ENCODE measurements at places on chromosomes 6 and 20.
A peak's percentile ranks its signal among the peaks of the same experiment; 100 is the strongest.

DNA sequence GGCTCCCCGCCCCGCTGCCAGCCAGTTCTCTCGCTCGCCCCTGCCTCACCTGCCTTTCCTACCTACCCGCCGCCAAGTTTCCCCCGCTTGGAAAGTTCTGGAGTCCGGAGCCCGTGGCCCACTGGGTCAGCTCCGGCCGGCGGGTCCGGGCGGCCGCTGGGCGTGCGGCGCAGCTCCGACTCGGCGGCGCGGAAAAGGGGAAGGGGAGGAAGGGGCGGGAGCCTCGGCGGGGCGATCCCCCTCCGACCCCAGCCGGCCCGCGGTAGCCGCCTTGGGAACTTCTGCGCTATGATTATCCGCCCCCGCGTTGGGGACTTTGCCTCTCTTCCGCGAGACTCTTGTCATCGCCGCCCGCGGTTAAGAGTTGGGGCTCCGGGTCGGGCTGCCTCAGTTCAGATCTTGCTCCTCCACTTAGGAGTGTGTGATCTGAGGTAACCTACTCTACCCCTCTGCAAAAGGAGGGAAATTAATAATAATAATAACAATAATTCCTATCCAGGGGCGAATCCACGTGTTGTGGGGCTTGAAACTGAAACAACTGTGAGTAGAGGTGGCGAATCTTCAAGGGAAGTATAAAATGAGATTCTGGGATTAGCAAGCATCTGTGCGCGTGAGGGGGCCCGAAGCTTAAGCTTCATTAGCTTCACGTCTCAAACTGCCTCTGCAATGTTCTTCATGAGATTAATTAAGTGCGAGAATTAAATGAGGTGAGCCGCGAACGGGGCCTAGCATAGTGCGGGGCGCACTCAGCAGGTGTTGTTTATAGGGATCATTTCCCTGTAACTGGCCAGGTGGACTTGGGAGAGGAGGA is 30.8 kb downstream of the SF3B5 start:
- DNase-seq, result no peak

DNA sequence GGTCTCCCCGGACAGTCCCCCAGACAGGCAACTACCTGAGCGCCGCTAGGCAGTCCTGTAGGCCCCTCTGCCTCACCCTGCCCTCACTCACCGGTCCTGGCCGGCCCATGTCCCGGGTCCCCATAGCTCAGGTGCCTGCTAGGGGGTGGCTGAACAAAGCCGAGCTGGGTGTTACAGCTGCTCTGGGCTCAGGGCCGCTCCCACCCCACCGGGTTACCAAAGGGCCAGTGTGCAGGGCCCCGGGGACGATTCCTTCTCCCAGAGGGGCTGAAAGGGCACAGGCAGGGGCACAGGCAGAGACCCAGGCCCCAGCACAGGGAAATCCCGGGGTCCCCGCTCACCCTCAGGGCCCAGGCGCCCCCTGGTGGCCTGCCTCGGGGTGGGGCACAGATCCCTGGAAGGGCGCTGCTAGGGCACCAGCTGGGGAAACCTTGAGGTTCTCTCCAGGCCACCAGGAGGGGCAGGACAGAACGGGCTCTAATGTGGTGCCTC is 118.4 kb downstream of the GRM4 start:
- DNase-seq, result no peak

- DNase-seq, result no peak
Measured at GRCh38 chr20:41272339-41272738, 45.2 kb downstream of the ZHX3 start.

DNA sequence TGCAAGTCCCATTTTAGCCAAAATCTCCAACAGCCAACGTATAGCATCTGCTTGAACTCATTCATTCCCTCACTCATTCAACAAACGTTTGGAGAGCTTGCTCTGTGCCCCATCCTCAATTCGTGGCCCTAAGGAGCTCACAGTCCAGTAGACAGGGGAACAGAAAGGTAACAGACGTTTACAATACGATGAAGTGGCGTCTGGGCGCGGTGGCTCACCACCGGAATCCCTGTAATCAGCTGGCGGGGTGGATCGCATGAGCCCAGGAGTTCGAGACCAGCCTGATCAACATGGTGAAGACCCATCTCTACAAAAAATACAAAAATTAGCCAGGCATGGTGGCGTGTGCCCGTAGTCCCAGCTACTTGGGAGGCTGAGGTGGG is 790 bp upstream of the E2F1 start:
- DNase-seq, result no peak

- DNase-seq, result no peak
Measured at GRCh38 chr20:23059846-23060245, 10.4 kb upstream of the THBD start.

DNA sequence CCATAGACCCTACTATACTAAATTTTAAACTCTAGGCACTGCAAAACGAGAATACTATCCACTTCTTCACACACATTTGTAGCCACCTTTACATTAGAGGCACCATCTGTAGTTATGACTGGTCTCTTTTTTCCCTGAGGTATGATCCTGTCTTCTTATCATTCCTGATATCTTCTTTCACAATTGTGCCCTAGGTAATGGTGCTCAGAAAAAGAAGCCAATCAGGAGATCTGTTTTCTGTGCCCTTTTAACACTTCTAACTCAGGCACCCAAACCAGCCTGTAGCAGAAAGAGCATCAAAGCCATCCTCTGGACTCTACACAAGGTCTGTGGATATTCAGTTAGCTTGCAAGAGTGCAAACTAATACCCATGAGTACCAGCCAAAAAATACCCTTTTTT is 149.7 kb upstream of the SGK1 start:
- no peak for DNase-seq

- DNase-seq, result no peak
Measured at GRCh38 chr6:141521440-141521839, 611.3 kb upstream of the GJE1 start.

GRCh38 chr6:3755637-3756545 is 4.4 kb upstream of the PXDC1 start:
- no peak for DNase-seq

GRCh38 chr6:139422105-139423036 is 47.9 kb upstream of the CITED2 start:
- no peak for DNase-seq

DNA sequence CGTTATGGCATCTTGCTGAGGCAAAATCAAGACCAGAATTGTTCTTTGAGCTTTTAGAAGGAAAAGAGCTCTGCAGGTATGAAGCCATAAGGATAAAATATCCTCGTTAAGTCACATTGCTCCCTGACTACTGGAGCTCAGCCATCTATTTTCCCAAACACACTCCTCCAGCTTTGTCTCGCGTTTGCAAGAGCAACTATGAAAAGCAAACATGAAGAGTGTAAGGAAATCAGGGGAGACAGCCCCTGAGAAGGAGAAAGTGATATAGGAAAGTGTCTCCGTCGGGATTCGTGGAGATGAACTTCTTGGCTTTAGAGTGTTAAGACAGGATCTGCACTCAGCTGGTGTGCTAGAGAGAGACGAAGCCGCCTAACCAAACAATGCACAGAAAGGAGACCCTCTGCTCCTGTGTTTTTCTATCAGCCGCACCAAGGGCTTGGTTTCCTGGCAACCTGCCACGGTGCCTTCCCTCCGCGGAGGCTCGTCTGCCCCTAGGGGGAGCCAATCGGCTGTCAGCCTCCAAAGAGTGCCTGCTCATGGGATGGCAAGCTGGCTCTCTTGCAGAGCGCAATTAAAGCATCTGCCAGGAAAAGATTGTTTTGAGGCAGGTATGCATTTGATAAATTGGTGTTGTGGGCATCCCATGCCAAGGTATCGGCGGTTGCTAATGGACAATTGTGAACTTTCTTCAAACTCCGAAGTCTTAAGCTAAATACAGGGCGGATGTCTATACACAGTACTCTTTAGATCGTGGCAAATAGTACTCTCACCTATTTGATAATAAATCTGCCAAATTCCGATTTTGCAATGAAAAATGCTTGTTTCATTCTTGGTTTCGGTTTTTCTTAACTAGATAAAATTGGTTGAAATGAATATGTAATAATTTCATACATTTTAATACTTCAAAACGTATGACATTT is 603.2 kb downstream of the RNF144B start:
- DNase-seq, result no peak

- no peak for DNase-seq
Measured at GRCh38 chr20:7346562-7346961, 579.1 kb downstream of the BMP2 start.

DNA sequence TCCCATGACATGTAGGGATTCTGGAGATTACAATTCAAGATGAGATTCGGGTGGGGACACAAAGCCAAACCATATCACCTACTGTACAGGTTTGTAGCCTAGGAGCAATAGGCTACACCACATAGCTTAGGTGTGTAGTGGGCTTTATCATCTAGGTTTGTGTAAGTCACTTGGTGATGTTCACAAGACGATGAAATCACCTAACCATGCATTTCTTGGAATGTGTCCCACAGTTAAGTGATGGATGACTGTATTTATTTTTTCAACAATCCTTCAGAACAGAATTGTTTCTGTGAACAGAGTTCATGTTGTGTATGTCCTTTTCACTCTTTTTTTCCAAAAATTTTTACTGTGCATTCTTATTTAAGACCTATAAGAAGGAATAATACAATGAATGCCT is 76.1 kb downstream of the DTD1 start:
- DNase-seq, result no peak

DNA sequence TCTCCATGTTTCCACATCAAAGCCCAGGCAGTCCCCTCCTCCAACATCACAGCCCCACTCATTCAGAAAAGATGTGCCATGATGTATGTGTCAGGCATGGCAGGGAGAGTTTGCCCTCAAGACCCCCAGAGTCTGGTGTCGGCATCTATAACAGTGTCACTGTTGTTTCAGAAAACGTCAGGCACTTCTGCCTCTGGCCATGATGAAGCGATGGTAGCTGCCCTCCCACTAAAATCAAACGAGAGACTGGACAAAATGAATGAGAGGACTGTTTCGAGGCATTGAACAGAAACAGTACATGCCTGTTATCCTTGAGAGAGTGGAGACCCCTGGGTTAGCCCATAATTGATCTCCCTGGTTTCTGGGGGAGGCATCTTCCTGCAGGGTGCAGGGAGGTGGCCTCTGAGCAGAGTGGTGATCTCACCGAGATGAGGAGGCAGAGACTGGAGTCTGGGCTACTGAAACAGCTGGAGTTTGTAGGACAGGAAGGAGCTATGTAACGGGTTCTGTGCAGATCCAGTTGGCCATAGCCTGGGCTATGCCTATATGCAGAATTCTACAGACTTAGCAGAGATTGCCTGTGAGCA is 144.5 kb downstream of the SYCP2 start:
- no peak for DNase-seq

- no peak for DNase-seq
Measured at GRCh38 chr6:159842035-159842434, 42.0 kb downstream of the PNLDC1 start.

DNA sequence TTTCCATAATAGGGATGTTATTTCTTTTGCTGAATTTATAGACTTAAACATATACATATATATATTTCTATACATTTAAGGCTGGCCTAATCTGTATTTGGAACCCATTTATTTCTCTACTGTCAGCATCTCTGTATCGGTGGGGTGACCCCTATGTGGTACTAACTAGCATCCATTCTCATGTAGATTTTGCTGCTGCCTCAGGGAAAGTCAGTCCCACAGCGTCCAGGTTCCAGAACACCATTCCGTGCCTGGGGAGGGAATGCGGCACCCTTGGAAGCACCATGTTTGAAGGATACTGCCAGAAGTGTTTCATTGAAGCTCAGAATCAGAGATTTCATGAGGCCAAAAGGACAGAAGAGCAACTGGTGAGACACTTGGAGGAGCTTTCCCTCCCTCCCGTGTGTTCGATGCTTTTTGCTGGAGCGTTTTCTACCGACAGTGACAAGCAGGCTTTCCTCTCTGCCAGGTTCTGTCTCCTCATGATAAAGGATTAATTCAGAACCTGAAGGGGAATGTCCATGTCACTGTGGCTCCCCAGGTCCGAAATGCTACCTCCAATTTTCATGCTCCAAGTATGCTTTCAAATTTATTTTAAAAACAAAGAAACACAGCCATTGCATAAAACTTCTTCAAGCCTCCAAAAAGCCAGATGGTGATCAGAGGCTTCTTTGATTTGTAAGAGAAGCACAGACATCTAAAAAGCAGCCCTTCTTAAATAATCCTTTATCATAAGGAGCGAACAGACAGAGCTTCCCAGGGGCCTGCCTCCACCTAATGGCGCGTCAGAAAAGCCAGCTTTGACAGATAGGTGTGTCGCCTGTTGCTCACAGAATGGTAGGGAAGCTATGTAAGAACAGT is 13.1 kb downstream of the TNFAIP3 start:
- no peak for DNase-seq

DNA sequence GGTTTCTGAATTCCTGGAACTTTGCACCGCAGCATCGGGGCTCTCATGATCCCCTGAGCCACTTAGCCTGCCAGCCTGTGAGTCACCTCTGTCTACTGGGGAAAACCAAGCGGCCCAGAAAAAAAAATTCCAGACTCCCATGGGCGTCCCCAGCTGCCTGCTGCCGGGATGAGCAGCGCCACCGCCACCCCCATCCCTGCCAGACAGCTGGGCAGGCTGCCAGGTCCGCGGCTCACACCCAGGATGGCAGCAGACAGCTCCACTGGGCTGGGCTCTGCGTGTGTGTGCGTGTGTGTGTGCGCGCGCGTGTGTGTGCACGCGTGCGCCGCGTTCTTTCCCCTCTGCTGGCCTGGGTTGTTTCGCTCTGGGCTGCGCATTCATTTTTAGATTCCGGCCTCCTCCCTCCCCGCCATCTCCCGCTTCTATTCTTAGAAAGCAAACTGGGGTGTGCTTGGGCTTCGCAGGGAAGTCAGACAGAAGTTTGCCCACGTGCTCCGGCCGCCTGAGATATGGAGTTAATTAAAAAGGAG is 38.9 kb upstream of the PMEPA1 start:
- DNase-seq, result peak; percentile 31

DNA sequence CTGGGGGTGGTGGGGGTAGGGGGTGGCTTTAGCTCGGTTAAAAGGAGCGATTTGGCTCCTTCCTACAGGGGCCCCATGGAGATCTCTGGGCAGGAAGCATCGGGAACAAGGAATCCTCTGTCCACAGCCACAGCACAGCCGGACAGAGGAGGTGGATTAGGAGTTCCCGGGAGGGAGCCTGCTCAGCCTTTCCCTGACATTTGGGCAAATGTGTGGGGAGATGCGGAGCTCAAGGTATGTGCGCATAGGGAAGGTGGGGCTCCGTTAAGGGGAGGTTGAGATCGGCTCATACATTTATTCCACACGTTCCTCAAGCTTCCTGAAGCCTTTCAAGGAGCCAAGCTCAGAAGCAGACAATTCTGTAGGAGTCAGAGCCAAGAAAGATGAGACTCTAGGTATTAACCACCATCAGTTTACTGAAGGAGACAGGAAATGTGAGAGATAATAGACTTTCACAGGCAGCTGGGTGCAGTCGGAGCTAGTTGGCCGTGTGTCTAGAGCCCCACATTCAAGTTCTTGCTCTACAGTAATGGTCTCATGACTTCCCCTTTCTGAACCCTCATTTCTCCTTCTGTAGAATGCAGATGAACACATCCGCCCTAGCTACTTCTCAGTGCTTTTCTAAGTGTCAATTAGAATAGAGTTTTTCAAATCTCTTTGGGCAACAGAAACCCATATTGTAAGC is 40.8 kb upstream of the EPB41L1 start:
- no peak for DNase-seq

GRCh38 chr6:46184114-46184513 is 13.3 kb upstream of the ENPP5 start:
- DNase-seq, result peak; percentile 90

- DNase-seq, result no peak
Measured at GRCh38 chr20:55271371-55271770, 733.9 kb downstream of the CBLN4 start.
